ENCODE measurements at places on chromosomes 3 and 15.

GRCh38 chr15:88894348-88894818, 961 bp downstream of the HAPLN3 start:
- H3K4me3 ChIP-seq: peak overlapping the region; percentile 73
- peak; percentile 87 for DNase-seq
- peak overlapping the region; percentile 82 for H3K27ac ChIP-seq
- peaks cover 42% of the 10 kb centered on the region for H3K4me1 ChIP-seq

- H3K27me3 ChIP-seq: no peaks in the 10 kb centered on the region
- DNase-seq: no peak
- H3K36me3 ChIP-seq: no peaks in the 10 kb centered on the region
- H3K4me1 ChIP-seq: no peaks in the 10 kb centered on the region
- H3K4me3 ChIP-seq: no peak overlapping the region
Observed at GRCh38 chr15:55627730-55628368, 39.7 kb upstream of the PYGO1 start.

DNA sequence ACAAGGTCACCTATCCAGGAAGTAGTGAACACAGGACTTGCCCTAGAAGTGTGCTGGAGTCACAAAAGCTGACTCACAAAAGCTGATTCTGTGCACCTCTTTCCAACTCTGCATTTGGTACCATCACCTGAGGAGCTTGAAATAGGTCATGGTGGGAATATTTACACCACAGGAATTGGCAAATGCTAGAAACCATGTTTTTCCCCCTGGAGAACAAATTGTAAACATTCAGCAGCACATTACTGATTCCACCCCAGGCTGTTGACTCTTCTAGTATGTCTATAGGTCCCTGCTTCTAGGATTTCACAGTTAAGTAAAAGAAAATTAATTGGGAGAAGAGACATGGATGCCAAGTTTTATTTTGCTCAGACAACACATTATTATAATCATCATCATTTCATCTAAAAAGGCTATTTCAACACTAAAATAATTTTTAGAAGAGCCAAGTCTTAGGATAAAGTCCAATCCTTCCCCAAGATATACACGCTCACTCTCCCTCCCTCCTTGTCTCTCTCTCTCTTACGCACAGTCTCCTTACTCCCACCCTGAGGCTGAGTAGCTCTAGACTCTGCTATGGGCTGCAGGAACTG, 24.7 kb downstream of the CACNA2D2 start:
- H3K36me3 ChIP-seq: no peaks in the 10 kb centered on the region
- H3K27me3 ChIP-seq: no peaks in the 10 kb centered on the region
- no peak for DNase-seq
- peaks cover 10% of the 10 kb centered on the region for H3K4me1 ChIP-seq

DNA sequence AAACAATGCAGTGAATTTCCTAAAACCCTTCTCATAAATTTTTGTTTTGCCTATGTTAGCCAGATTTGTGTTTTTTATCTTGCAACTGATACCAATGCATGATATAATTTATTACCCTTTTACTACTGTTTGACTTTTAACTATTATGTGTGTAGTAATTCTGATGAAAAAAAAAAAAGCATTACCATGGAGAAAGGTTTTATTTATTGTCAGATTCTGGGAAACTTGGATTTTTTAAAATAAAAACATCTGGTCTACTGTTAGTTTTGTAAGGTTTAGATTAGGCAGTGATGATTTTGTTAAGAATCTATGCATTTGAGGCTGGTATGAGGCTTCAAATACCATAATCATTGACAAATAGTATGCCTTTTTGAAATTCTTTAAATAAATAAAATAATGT, 470.4 kb upstream of the ROBO1 start:
- no peak overlapping the region for H3K4me3 ChIP-seq
- no peak overlapping the region for H3K27ac ChIP-seq
- no peaks in the 10 kb centered on the region for H3K27me3 ChIP-seq
- no peaks in the 10 kb centered on the region for H3K36me3 ChIP-seq

DNA sequence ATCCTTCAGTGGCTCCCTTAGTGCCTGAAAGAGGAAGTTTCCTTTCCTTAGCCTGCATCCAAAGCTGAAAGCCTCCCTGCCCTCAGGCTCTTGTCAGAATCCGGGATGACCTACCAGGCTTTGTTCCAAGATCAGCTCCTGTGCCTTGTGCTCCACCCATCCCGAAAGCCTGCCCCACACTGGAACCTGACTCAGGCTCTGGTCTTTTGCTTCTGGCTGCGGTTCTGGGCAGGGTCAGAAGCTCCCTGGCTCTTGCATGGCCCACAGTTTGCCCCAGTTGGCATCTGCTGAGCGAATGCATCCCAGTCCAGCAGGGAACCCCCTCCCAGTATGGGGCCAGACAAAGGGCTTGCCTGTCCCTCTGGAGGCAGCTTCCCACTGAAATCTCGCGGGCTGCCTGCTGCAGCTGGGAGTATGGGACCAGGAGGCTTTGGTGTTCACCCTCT, 25.9 kb upstream of the KIF23 start:
- no peaks in the 10 kb centered on the region for H3K4me1 ChIP-seq
- no peaks in the 10 kb centered on the region for H3K36me3 ChIP-seq
- no peak overlapping the region for H3K27ac ChIP-seq
- no peak for DNase-seq
- H3K4me3 ChIP-seq: no peak overlapping the region

GRCh38 chr3:114527036-114527644, 233.3 kb downstream of the TIGIT start:
- no peak overlapping the region for H3K4me3 ChIP-seq
- H3K27me3 ChIP-seq: no peaks in the 10 kb centered on the region
- DNase-seq: no peak
- H3K27ac ChIP-seq: no peak overlapping the region

DNA sequence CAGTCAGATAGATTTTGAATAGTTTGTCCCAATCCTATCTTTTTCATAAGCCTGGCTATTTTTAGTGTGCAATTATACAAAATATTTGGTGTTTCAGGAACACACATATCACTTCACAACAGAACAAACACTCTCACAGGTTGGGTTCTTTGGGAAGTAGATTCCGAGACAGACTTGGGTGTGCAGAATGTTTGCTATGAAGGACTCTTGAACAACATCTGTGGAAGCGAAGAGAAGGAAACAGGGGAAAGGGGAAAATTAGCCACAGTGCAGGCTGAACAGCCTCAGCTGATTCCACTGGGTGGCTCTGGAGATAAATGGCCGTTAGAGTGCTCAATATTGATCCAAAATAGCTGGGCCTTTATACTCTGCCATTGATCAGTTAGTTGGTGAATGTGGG, 61.8 kb downstream of the GUCA1C start:
- no peaks in the 10 kb centered on the region for H3K36me3 ChIP-seq
- H3K27me3 ChIP-seq: no peaks in the 10 kb centered on the region
- H3K4me3 ChIP-seq: no peak overlapping the region

- H3K36me3 ChIP-seq: no peaks in the 10 kb centered on the region
- DNase-seq: no peak
- H3K4me3 ChIP-seq: no peak overlapping the region
- no peaks in the 10 kb centered on the region for H3K4me1 ChIP-seq
- H3K27ac ChIP-seq: no peak overlapping the region
Observed at GRCh38 chr15:74343797-74344127, 23.7 kb downstream of the CYP11A1 start.

GRCh38 chr3:27713435-27714145, 8.5 kb downstream of the EOMES start:
- no peak overlapping the region for H3K27ac ChIP-seq
- peaks cover 15% of the 10 kb centered on the region for H3K27me3 ChIP-seq
- peaks cover 10% of the 10 kb centered on the region for H3K4me1 ChIP-seq

DNA sequence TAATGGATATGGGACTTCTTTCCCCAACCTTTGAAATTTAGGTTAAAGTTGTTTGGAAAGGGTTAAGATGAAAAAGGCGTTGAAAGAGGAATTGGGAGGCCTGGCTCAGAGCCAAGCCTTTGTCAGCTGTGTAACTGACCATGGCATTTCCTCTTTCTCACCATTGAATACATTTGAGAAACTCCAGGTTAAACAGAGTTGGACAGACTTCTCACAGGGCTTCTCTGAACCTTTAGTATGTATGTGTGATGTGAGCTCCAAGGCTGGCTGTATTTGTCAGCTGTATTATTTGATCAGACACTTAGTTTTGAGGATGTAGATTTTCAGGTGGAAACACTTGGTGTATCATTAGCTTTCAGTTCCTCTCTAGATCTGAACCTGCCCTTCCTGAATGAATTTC, 136.4 kb upstream of the GOLGA6L4 start:
- H3K4me1 ChIP-seq: no peaks in the 10 kb centered on the region
- no peak overlapping the region for H3K4me3 ChIP-seq
- H3K27ac ChIP-seq: no peak overlapping the region
- no peak for DNase-seq
- no peaks in the 10 kb centered on the region for H3K27me3 ChIP-seq

DNA sequence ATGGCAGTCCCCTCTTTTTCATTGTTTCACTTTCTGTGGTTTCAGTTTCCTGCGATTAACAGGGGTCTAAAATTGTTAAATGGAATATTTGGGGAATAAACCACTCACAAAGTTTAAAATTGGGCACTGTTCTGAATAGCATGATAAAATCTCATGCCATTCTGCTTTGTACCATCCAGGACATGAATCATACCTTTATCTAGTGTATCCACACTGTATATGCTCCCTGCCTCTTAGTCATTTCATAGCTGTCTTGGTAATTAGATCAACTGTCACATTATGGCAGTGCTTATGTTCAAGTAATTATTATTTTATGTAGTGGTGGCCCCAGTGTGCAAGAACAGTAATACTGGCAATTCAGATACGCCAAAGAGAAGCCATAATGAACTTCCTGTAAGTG, 734.5 kb downstream of the ZPLD1 start:
- no peaks in the 10 kb centered on the region for H3K36me3 ChIP-seq
- no peak overlapping the region for H3K4me3 ChIP-seq
- no peak overlapping the region for H3K27ac ChIP-seq
- no peaks in the 10 kb centered on the region for H3K27me3 ChIP-seq

GRCh38 chr3:155018621-155019330, 61.3 kb upstream of the MME start:
- no peak overlapping the region for H3K4me3 ChIP-seq
- DNase-seq: no peak
- H3K27ac ChIP-seq: no peak overlapping the region
- no peaks in the 10 kb centered on the region for H3K36me3 ChIP-seq
- no peaks in the 10 kb centered on the region for H3K4me1 ChIP-seq
- no peaks in the 10 kb centered on the region for H3K27me3 ChIP-seq

DNA sequence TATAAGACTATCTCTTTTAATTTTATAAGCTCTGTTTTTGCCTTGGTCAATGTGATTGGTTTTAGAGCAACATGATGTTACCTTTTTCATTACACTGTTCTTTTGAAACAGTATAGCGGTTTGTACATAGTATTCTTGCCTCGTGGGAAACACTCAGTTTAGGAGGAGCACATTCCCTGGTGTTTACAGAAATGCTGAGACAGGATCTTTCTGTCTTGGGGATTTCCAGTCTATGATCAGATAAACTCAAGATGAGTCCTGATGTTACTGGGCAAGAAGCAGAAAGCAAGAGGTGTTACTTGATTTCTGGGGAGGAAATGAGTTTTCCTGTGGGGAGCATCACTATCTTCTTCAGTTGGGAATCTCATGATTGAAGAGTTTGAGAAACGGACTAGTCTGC, 2.5 kb downstream of the TMEM266 start:
- no peaks in the 10 kb centered on the region for H3K27me3 ChIP-seq
- DNase-seq: no peak
- H3K4me3 ChIP-seq: no peak overlapping the region

- H3K4me1 ChIP-seq: no peaks in the 10 kb centered on the region
- H3K27ac ChIP-seq: no peak overlapping the region
- no peak overlapping the region for H3K4me3 ChIP-seq
- no peaks in the 10 kb centered on the region for H3K36me3 ChIP-seq
Observed at GRCh38 chr3:15384510-15385237, 42.7 kb downstream of the METTL6 start.

DNA sequence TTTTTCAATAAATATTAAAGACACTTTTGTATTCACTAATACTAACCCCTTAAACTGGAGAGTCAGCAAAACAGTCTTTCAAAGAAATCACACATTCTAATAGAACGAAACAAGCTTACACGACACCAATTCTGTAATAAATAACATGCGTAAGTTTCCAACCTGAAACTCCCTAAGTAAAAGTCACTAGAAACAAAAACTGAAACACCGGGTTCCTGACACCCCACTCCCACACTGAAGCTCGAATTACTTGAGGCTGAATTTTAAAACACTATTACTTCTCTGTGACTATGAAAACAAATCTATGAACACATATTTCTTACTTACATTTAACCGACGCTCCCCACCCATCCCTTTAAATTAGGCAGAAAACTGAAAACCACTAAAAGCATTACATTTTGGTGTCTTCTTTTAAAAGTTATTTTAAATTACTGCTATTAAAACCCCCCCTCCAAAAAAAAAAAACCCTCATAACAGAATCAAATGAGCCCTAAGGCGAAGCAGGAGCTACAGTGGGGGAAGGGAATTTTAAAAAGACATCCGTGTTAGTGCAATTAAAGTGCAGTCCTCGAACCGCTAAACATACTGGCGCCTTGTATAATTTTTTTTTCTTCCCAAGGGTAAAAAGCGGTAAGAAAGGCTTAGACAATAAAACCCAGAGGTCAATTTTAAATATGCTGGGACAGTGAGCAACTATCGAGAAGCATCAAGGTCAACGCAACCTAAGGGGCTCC, 878 bp downstream of the SPPL2A start:
- peak overlapping the region; percentile 93 for H3K4me3 ChIP-seq
- no peaks in the 10 kb centered on the region for H3K36me3 ChIP-seq

- no peaks in the 10 kb centered on the region for H3K27me3 ChIP-seq
- no peak for DNase-seq
- peaks cover 18% of the 10 kb centered on the region for H3K4me1 ChIP-seq
- H3K36me3 ChIP-seq: peaks cover 29% of the 10 kb centered on the region
Observed at GRCh38 chr15:63048776-63049665, 6.5 kb downstream of the TPM1 start.

DNA sequence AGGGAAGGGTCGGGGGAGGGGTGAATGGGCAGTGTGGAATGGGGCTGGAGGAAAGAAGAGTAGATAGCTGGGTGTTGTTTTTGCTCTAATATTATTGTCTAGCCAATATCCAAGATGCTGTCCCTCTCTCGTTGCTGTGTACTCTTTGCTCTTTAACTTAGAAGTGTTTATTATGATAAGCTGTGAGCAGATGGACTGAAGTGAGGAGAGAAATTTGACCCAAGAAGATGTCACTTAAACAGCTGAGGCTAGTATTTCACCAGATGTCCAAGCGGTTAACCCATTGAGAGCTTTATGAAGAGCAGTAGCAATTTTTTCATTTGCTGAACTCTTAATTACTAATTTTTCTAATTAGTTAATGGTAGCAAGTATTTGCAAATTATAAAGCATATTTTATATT, 212.2 kb upstream of the TP63 start:
- H3K4me3 ChIP-seq: no peak overlapping the region
- no peaks in the 10 kb centered on the region for H3K36me3 ChIP-seq
- H3K27ac ChIP-seq: no peak overlapping the region
- DNase-seq: no peak

DNA sequence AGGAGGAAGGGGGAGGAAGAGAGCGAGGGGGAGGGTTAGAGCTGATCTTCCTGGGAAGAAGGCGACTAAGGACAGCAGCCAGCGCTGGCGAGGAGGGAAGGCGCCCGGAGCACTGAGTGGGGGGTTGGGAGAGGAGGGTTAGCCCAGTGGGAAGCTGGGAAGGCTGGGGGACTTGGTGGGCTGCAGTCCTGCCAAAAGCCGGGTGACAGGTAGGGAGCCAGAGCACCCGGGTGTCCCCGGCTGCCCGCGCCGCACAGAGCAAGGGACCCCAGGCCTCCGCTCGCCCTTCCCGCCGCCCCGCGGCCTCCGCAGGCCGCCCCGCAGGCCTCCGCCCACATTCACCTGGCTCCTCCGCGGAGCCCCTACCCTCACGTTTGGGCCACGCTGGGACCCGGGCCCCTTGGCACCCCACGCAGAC, 448 bp downstream of the SLC12A8 start:
- no peak for DNase-seq
- H3K4me1 ChIP-seq: peaks cover 9% of the 10 kb centered on the region
- H3K27ac ChIP-seq: no peak overlapping the region
- peaks cover 10% of the 10 kb centered on the region for H3K27me3 ChIP-seq
- H3K36me3 ChIP-seq: no peaks in the 10 kb centered on the region

All from ascending aorta (tissue), 2 donors.